EL (cell line): ENCODE measurements at places on chromosomes 4 and X.

GRCh38 chr4:151143162-151143561 is 43.7 kb downstream of the RPS3A start:
- no peak for DNase-seq

DNA sequence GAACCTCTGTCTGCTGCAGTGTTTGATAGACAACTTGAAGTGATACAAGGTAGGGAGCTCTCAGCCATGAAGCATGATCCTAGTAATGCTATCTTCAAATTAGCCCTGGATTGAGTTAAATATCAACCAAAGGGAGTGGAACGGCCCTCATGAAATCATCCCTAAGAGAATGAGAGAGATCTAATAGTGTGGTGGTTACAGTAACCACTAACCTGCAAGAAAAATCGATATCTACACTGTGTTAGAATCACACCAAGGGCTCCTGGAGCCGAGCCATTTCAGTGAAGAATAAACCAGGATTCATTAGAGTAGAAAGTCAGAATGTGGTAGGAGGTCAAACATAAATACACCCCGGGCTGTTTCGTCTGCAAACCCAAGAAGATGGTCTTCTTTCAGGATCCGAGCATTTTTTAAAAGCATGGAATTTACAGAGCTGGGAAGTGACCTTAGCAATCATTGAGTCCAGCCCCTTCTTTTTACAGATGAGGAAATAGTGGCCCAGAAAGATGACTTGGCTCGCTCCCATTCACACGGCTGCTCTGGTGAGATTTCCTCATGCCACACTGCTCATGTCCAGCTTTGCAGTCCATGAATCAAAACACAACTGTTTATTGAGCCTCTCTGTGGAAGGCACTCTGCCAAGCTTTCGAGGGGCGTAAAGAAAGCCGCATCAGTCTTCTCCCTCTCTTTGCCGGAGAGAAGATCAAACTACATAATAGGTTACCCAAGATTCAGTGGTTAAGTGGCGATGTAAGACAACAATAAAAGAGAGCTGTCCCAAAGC is 5.5 kb upstream of the DCTD start:
- DNase-seq = no peak

GRCh38 chrX:8803326-8803725 is 2.1 kb upstream of the FAM9A start:
- no peak for DNase-seq

DNA sequence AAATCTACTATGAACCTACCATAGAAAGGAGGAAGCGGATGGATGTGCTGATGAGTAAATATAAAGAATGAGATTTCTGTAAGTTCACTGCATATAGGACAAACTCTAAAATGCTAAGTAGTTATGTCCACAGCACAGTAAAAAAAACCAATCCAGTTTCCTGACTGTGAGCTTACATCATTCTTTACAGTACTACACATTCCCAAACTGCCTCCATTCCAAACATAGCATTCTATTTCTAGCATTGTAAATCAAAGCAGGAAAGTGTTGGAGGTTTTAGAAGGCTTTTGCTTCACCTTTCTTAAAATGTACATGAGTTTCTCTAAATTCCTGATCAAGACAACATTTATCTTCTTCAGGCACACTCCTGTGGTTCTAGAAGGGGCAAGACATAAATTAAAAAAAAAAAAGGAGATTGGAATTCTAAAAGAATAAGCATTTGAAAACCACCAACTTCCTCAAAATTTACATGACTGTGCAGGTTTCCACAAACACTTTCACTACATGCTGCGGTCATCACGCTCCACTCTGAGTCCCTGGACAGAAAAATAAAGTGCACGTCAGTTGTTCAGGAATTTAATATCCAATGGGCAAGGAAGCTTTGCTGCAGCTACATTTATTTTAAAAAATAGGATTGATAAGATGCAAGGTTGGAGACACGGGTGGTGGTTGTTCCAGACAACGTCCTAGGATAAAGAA is 297.6 kb upstream of the STS start:
- DNase-seq = peak; percentile 31

- DNase-seq = peak; percentile 34
Measured at GRCh38 chrX:69137371-69138117, 27.7 kb downstream of the PJA1 start.

GRCh38 chr4:147370881-147371280 is 110.0 kb upstream of the EDNRA start:
- DNase-seq = no peak

DNA sequence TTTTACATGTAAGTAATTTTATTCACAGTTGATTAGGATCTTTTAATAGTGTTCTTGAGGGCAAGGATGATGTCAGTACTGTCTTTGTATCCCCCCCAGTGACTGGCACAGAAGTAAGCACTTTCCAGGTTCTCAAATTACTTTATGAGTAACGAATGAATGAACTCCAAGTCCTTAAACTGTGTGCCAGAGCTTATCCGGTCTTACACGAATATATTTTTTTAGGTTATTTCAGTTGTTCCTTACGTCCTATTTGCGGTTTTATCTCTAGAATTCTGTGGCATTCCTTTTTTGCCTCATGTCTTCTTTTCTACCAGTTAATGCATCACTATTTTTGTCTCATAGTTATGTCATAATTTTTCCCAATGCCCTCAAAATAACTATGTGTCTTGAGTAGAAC is 106.9 kb upstream of the MID1IP1 start:
- DNase-seq = no peak

GRCh38 chr4:180560896-180561295 is 1682.3 kb upstream of the TENM3 start:
- DNase-seq = no peak

- DNase-seq = no peak
Measured at GRCh38 chr4:108813261-108813660, 50.4 kb upstream of the ETNPPL start.
